CD4-positive, alpha-beta T cell treated with Interleukin-21 for 1 hour (primary cell): ENCODE measurements at places on chromosomes 7 and 10.

DNA sequence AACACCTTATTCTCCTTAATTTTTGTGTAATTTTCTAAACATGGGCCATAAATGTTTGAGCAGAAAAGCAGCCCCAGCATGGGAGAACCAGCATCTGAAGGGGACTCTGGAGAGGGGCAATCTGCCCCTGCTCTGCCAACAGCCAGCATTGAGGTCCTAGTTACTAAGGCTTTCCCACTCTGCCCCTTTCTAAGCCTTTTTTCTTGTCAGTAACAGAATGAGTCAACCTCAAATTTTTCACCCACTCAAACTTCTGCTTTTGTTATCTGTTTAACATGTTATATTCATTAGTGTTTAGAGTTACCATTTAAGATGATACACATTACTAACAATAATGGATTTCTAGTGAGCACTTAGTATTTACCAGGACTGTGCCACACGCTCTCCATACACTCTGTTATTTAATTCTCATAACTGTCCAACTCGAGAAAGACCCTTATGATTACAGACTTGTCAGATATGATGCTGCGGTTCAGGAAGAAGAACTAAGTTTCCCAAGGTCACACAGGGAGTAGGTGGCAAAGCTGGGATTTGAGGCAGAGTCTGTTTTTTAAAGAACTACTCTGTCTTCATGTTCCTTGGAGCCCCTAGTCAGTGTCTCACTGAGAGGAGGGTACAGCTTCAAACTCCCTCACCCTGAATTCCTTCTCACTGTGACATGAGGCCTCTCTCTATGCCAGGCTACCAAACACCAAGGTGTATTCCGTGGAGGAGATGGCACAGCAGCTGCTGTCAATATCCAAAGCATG is 19.9 kb upstream of the GPAM start:
- no peak for DNase-seq

GRCh38 chr7:64890761-64891362 is 12.2 kb upstream of the ZNF273 start:
- no peak for DNase-seq

GRCh38 chr7:151168003-151168786 is 701 bp upstream of the GBX1 start:
- peak; percentile 61 for DNase-seq

DNA sequence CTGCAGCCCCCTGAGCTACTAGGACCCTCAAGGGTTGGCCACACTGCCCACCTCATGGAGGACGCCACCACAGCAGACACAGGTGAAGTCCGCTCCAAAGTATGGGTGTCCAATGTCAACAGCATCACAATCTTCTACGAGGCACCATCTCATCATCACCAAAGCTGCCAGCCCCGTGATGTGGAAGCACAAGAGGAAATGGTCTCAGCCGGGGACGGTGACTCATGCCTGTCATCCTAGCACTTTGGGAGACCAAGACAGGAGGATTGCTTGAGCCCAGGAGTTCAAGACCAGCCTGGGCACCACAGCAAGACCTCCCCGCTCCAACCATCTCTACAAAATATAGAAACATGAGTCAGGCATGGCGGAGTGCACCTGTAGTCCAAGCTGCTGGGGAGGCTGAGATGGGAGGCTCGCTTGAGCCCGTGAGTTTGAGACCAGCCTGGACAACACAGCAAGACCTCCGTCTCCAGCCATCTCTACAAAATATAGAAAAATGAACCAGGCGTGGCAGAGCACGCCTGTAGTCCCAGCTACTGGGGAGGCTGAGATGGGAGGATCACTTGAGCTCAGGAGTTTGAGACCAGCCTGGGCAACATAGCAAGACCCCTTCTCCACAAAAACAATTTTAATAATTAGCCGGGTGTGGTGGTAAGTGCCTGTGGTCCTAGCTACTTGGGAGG is 48.8 kb upstream of the MYL10 start:
- DNase-seq: no peak

DNA sequence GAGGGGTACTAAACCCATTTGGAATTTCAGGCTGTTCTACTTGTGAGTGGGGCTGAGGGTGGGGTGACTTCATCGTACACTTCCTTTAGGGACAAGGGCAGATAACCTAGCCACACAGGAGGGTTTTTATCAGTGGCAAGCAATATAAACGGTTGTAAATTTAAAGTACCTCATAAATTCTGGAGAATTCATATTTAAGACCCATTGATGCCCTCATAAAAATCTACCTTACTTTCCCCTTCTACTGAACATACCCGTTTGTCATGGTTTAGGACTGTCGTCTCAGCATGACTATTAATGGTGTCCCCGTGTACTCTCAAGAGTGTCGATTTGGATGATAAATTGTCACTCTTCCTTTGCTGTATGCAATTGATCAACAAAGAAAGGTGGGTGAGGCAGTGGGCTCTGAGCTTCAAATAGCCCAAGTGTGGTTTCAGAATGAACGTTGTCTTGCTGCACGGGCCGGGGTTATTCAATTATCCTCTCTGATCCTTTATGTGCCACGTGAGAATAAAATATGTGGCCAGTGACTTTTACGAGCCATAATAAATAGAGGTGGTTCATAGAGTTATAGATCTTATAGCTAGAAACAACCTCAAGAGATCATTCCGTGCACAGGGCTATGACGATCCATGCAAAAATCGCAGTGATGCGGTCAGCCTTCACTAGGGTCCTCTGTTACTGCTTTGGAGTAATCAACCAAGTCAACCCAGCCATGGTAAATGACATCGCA is 82.2 kb downstream of the FAM107B start:
- DNase-seq: no peak

DNA sequence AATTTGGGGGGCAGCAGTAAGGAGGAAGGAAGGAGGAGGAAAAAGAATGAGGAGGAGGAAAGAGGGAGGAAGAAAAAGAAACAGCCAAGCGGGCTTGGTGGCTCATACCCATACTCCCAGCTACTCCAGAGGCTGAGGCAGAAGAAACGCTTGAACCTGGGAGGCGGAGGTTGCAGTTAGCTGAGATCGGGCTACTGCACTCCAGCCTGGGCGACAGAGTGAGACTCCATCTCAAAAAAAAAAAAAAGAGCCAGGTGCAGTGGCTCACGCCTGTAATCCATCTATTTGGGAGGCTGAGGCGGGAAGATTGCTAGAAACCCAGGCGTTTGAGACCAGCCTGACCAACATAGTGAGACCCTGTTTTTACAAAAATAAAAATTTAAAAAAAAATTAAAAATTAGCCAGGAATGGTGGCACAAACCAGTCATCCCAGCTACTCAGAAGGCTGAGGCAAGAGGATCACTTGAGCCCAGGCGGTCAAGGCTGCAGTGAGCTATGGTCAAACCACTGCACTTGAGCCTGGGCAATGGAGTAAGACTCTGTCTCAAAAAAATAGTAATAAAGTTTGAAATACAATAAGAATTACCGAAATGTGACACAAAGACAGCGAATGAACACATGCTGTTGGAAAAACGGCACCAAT is 14.1 kb upstream of the CRCP start:
- DNase-seq: no peak

DNA sequence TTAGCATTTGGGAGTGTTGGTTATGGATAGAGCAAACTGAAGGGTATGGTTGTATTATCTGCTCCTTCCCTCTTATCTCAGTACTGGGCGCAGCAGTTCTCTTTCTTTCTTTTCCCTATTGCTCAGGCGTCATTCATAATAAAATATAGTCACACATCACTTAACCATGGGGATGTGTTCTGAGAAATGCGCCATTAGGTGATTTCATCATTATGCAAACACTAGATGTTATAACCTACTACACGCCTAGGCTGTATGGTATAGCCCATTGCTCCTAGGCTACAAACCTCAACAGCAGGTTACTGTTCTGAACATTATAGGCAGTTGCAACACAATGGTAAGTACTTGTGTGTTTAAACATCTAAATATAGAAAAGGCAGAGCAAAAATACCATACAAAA is 401.7 kb downstream of the EXOC4 start:
- DNase-seq: no peak

GRCh38 chr7:578386-578785 is 58.7 kb upstream of the PDGFA start:
- no peak for DNase-seq

DNA sequence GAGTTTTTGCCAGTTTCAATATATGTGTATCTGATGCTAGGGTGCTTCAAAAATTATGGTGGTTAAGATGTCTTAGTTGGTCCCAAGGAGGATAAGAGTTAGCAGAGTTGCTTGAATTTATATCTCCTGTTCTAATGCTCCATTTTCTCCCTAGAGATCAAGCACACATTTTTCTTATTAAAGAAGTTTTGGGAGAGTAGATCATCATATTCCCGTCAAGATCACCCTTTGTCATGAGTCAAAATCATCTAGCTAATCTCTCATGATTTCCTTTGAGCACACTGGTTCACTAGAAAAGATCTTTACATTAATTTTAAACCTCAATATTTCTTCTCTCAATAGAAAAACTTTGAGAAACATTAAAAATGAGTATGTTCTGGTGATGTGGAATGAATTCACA is 429.9 kb upstream of the SEMA3A start:
- DNase-seq: no peak

DNA sequence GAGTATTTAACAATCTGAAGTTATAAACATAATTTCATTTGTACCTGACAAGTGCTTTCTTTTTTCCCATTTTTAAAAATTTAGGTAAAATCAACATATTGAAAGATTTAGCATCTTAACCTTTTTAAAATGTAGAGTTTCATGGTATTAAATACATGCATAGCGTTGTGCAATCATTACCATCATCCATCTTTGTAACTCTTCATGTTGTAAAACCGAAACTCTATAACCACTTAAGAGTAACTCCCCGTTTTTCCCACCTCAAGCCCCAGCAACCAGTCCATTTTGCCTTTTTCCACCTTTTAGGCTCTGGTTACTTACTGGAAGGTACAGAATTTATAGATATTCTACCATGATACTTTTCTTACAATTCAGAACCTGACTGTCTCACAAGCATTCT is 892.5 kb downstream of the DNAJB9 start:
- no peak for DNase-seq

GRCh38 chr10:61487506-61487905 is 34.3 kb upstream of the TMEM26 start:
- no peak for DNase-seq

DNA sequence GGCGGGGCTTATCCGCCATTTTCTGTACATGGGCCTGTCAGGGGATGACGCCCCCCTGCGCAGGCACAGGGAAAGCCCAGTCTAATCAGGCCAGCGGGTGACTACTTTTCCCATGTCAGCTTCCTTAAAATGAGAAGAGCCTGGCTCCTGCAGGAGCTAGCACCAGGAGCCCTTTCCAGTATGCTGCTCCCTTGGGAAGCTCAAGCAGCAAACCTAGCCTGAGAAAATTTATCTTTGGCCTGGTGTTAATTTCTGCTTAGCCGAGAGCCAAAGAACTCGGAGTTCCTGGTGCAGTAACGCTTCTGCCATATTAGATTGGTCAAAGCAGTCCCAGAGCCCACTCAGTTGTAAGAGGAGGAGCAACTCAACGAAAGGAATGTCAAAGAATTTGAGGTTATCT is 239.0 kb upstream of the PHYHIPL start:
- no peak for DNase-seq

DNA sequence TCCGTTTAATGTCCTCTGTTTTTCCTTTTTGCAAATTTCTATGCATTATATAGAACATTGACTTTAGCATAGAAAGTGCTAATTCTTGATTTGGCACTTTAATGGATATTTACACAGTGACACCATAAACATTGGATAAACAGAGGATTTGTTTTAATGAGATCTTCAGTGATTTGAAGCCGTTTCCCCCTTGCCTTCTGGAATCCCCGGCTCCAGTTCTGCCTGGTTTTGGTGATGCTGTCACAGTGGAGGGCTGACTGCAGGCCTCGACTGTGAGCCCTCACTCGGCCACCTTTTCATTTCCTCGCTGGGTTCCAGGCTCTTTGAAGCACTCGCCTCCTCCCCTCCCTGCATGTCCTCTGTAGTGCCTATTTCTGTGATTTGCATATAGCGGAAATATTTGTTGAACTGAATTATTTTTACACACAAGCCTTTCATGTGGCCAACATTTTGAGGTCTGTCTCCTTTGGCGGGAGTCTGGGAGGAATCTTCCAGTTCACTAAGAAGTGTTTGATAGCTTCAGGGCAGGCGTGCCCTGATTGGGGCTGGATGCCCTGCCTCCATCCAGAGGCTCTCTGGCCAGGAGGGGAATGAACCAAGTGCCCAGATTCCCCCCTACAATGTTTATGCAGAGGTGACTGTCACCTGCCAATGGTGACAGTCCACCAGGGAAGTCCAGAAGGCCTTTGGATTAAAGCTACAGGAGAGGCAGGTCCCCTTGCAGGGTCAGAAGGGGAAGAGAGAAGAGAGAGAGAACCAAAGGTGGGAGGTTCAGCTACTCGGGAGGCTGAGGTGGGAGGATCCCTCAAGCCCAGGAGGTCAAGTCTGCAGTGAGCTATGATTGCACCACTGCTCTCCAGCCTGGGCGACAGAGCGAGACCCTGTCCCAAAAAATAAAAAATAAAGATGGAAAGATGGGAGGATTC is 67.5 kb downstream of the CUX1 start:
- peak; percentile 8 for DNase-seq

DNA sequence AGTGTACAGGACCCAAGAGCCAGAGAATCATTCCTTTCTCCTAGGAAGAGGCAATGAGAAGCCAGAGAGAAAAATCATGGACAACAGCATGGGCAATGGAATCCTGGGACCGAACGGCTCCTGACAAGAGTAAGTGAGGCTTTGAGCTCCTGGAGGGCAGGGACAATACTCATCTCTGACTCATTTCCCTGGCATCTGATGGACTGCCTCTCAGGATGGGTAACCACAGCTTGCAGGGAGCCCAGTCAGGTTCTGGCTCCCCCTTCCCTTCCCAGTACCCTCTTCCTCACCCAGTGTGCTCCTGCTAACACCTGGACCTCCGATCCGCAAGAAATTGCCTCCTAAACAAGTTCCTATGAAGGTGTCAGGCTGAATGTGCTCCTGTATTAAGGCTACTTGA is 51.2 kb upstream of the SORCS3 start:
- DNase-seq: no peak

DNA sequence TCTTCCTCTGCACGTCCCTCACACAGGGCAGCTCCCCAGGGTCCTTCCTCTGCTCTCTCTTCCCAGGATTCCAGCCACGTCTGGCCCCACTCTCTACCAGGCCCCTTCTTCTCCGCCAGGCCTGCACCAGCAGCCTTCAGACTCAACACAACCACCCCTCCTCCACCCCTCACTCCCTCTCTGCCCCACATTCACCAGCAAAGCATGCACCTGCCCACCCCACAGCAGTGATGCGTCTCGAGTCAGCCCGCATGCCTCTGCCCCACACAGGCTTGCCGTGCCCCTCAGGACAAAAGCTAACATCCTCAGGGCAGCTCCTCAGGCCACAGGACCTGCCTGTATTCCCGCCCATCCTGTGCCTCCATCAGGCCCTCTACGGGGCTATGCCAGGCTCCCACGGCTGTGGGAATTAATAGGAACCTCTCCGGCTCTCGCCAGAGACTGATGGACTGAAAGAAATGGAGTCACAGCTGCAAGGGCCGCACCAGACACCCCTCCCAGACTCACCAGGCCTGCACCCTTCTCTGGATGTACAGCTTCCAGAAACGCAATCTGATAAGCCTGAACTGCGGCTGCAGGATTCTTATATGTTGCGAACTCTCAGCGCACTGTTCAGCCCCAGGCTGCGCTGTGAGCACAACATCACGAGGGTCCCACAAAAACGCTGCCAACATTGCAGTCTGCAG is 100.1 kb downstream of the CYTH3 start:
- DNase-seq: no peak
